ENCODE measurements at places on chromosomes 1 and 21.
A peak's percentile ranks its signal among the peaks of the same experiment; 100 is the strongest.

GRCh38 chr1:43267291-43267805, 2.4 kb upstream of the TMEM125 start:
- H3K36me3 ChIP-seq = no peaks in the 10 kb centered on the region
- no peaks in the 10 kb centered on the region for H3K4me1 ChIP-seq
- no peak overlapping the region for H3K4me3 ChIP-seq
- H3K27ac ChIP-seq = no peak overlapping the region

- peaks cover 53% of the 10 kb centered on the region for H3K27me3 ChIP-seq
- no peaks in the 10 kb centered on the region for H3K36me3 ChIP-seq
- DNase-seq = no peak
- H3K4me1 ChIP-seq = peaks cover 16% of the 10 kb centered on the region
- H3K27ac ChIP-seq = no peak within 1 kb of the TSS
Measured at GRCh38 chr1:213987927-213988506, at the start of gene PROX1. PROX1 (plus strand) TSS chr1:213987973; CDS start chr1:213996536, 8,563 bp downstream.

- H3K4me1 ChIP-seq = no peaks in the 10 kb centered on the region
- H3K27ac ChIP-seq = no peak overlapping the region
- H3K27me3 ChIP-seq = no peaks in the 10 kb centered on the region
- DNase-seq = no peak
- H3K4me3 ChIP-seq = no peak overlapping the region
Measured at GRCh38 chr1:153000294-153000693, 1.3 kb upstream of the SPRR3 start.

DNA sequence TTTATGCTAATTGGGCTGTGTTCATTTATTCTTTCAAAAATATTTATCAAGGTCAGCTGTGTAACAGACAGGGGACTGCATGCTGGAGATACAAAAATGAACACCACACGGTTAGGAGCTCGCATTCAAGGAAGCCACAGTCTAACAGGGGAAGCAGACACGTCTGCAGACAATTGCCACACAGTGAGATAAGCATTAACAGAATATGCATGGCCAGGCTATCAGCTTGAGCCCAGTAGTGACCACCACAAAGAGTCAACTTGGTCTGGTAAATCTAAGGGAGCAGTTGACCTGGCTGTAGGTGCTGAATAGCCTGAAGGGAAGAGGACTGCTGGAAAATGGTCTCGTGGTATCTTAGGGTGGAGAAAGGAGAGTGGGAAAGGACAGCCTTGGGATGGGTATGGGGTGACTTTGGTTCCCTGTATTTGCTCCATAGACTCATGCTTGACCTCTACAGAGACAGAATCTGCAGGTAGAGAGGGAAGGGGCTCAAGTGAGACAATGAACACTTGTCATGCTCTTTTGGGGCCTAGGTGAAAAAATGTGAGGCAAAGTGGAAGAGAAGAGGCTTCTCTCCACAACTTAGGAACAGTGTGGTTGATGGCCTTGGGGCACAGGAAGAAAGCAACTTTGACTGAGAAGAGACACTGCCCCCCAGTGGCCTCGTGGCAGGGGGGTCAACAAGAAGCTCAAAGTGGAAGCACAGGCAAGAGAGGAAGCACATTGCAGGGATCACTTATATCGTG, 7.6 kb upstream of the NPL start:
- peak; percentile 26 for DNase-seq
- no peaks in the 10 kb centered on the region for H3K36me3 ChIP-seq
- H3K27ac ChIP-seq = no peak overlapping the region
- no peak overlapping the region for H3K4me3 ChIP-seq
- H3K4me1 ChIP-seq = no peaks in the 10 kb centered on the region

GRCh38 chr1:217088011-217088410, 364.8 kb upstream of the ESRRG start:
- DNase-seq = no peak
- no peaks in the 10 kb centered on the region for H3K36me3 ChIP-seq
- H3K27me3 ChIP-seq = peaks cover 4% of the 10 kb centered on the region
- H3K4me3 ChIP-seq = no peak overlapping the region
- H3K4me1 ChIP-seq = no peaks in the 10 kb centered on the region
- no peak overlapping the region for H3K27ac ChIP-seq

DNA sequence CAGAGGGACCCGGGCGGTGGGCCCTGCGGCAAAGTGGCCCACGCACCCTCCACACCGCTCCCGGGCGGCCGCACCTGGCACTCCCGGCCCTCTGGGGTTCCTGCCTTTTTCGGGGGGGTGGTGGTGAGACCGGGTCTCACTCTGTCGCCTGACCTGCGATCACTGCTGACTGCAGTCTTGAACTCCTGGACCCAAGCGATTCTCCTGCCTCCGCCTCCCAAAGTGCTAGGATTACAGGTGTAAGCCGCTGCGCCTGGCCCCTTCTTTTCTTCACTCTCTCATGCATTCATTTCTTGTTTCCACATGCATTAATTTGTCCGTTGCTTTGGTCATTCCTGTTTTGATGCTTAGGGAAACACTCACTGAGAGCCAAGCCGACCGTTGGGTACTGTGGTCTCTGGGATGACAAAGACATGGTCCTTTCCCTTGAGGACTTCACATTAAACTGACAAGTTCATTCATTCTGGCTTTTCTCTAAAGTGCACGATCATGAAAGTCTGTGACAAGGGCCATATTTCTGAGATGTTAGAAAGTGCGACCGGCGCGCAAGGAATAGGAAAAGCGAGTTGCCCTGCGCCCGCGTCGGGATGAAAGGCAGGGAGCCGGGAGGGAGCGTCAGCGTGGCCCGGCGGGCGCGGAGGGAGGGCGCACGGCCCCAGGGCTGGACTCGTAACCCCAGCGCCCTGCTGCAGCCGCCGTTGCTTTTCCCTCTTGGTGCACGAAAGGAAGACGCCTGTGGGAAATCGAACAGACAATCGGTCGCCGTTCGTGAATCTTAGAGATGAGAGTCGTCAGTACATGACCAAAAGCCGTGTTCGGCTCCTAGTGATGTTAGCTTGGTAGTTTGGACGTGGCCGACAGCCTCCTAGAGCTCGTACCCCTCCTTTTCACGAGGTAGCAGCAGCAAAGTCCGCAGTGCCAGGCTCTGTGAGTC, 1.0 kb upstream of the MCOLN2 start:
- H3K4me1 ChIP-seq = peaks cover 8% of the 10 kb centered on the region
- H3K36me3 ChIP-seq = no peaks in the 10 kb centered on the region
- no peak overlapping the region for H3K27ac ChIP-seq
- H3K27me3 ChIP-seq = peaks cover 12% of the 10 kb centered on the region

- no peaks in the 10 kb centered on the region for H3K36me3 ChIP-seq
- no peak for DNase-seq
- no peak overlapping the region for H3K4me3 ChIP-seq
- H3K4me1 ChIP-seq = no peaks in the 10 kb centered on the region
Measured at GRCh38 chr1:64072089-64072793, 131.2 kb upstream of the UBE2U start.

- peak overlapping the region; percentile 84 for H3K4me3 ChIP-seq
- H3K27ac ChIP-seq = peak overlapping the region; percentile 84
- peaks cover 63% of the 10 kb centered on the region for H3K4me1 ChIP-seq
- DNase-seq = peak; percentile 42
- no peaks in the 10 kb centered on the region for H3K27me3 ChIP-seq
Measured at GRCh38 chr1:155977690-155978324, 540 bp downstream of the ARHGEF2 start.

GRCh38 chr1:23422241-23422877, 2.2 kb downstream of the TCEA3 start:
- H3K27me3 ChIP-seq = no peaks in the 10 kb centered on the region
- H3K36me3 ChIP-seq = peaks cover 1% of the 10 kb centered on the region
- H3K4me1 ChIP-seq = peaks cover 19% of the 10 kb centered on the region
- H3K27ac ChIP-seq = no peak overlapping the region

DNA sequence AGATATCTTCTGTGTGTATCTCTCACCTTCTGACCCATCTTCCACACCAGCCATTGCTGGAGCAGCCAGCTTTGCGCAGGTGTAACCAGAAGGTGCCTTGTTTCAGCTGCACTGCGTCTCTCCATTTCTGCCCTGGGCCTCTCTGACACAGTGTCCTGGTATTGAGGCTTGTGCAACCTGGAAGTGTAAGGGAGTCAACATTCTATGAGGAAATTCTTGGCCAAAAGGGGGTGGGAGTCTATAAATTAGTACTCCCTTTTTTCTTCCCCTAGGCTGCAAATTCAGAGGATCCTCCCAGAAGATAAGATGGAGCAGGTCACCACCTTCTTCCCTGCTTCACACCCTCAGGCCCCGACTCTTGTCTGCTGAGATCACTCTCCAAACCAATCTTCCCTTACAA, 109.1 kb downstream of the MRPS6 start:
- no peaks in the 10 kb centered on the region for H3K4me1 ChIP-seq
- H3K27ac ChIP-seq = no peak overlapping the region
- no peaks in the 10 kb centered on the region for H3K27me3 ChIP-seq
- H3K4me3 ChIP-seq = no peak overlapping the region

DNA sequence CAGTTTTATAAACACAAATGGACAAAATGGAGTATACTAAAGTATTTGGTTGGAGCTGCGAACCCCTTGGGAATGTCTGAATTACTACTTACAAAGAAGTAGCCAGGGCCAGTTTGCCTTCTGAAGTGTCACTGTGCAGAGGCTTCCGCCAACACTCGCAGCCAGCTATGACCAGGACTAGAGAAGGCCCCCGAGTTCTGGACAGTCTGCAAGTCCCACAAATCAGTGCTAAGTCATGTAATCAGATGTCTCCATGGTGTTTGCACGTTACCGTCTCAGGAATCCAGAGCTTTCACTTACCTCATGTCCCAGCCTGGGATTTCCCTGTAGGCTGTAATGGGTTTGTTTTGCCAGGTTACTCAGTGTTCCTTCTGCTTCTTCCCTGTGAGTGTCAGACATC, 106.6 kb upstream of the SPAG17 start:
- DNase-seq = no peak
- H3K27me3 ChIP-seq = no peaks in the 10 kb centered on the region
- no peaks in the 10 kb centered on the region for H3K4me1 ChIP-seq
- no peak overlapping the region for H3K4me3 ChIP-seq
- no peak overlapping the region for H3K27ac ChIP-seq

- no peaks in the 10 kb centered on the region for H3K4me1 ChIP-seq
- no peaks in the 10 kb centered on the region for H3K27me3 ChIP-seq
- no peak for DNase-seq
- no peak overlapping the region for H3K27ac ChIP-seq
- H3K36me3 ChIP-seq = no peaks in the 10 kb centered on the region
Measured at GRCh38 chr1:51058858-51059257, 43.2 kb upstream of the C1orf185 start.

DNA sequence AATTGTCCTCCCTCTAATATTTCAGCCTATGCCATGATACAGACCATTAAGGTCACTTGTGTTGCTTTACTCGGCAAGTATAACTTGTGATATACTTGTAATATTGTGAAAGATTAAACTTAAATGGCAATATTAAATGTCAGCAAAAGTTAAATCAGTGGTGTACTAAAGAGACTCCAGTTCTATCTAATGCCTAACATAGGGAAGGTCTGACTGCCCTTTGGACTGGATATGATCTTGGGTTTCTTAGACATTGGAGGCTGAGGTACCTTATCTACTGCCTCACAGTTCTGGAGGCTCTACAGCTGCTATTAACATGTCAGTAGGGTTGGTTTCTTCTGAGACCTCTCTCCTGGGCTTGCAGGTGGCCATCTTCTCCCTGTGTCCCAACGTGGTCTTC, 89.9 kb downstream of the MT1HL1 start:
- H3K27me3 ChIP-seq = no peaks in the 10 kb centered on the region
- H3K4me1 ChIP-seq = no peaks in the 10 kb centered on the region
- no peak for DNase-seq
- H3K4me3 ChIP-seq = no peak overlapping the region
- no peak overlapping the region for H3K27ac ChIP-seq
- H3K36me3 ChIP-seq = no peaks in the 10 kb centered on the region

- peaks cover 42% of the 10 kb centered on the region for H3K36me3 ChIP-seq
- H3K4me3 ChIP-seq = no peak overlapping the region
- DNase-seq = no peak
- no peak overlapping the region for H3K27ac ChIP-seq
- no peaks in the 10 kb centered on the region for H3K4me1 ChIP-seq
- H3K27me3 ChIP-seq = no peaks in the 10 kb centered on the region
Measured at GRCh38 chr1:236882678-236883077, 87.6 kb downstream of the MTR start.

- no peaks in the 10 kb centered on the region for H3K27me3 ChIP-seq
- no peak for DNase-seq
- no peaks in the 10 kb centered on the region for H3K4me1 ChIP-seq
- H3K36me3 ChIP-seq = no peaks in the 10 kb centered on the region
- no peak overlapping the region for H3K27ac ChIP-seq
Measured at GRCh38 chr1:167775178-167775577, 53.4 kb downstream of the MPZL1 start.

DNA sequence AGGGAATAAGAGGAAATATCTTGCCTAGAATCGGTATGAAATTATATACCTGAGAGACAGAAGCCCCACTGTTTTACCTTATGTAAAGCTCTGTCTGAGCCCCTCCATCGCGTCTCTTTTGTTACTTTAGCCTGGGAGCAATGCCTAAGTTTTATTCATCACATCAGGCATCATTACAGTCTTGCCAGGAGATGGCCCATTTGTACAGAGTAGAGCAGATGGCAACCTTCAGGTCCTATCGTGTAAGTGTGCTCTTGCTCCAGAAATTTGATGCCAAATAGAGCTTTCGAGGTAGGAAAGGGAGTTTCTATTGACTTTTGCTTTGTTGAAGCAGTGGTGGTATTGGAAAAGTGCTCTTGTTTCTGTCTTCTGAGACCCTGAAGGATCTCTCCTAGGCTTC, 24.9 kb downstream of the CFAP126 start:
- H3K27me3 ChIP-seq = no peaks in the 10 kb centered on the region
- DNase-seq = no peak
- no peak overlapping the region for H3K4me3 ChIP-seq
- no peak overlapping the region for H3K27ac ChIP-seq
- no peaks in the 10 kb centered on the region for H3K4me1 ChIP-seq

Measured in effector memory CD4-positive, alpha-beta T cell (primary cell).